Activated CD4-positive, alpha-beta T cell treated with anti-CD3 and anti-CD28 coated beads for 36 hours (primary cell): ENCODE measurements at places on chromosomes 2 and 18.

DNA sequence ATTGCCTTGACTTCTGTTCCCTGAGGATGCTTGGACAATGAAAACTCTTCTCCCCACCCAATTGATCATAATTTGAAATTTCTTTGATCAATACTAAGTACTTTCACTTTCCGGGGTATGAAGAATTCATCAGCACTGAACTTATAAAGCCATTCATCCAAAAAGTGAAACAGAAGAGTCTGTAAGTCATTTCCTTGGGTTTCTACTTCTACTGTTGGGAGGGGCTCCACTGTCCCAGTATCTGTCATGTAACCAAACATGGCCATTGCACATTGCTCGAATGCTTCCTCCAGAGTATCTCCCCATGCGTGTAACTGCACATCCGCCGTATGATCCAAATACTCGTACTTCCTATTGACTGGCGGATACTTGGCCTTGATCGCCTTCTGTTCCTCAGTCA is 30.3 kb downstream of the NCL start:
- peak; percentile 26 for DNase-seq

GRCh38 chr18:32956591-32957315 is 183.9 kb upstream of the KLHL14 start:
- no peak for DNase-seq

- peak; percentile 84 for DNase-seq
Observed at GRCh38 chr2:204110338-204110741, 173.8 kb downstream of the ICOS start.

DNA sequence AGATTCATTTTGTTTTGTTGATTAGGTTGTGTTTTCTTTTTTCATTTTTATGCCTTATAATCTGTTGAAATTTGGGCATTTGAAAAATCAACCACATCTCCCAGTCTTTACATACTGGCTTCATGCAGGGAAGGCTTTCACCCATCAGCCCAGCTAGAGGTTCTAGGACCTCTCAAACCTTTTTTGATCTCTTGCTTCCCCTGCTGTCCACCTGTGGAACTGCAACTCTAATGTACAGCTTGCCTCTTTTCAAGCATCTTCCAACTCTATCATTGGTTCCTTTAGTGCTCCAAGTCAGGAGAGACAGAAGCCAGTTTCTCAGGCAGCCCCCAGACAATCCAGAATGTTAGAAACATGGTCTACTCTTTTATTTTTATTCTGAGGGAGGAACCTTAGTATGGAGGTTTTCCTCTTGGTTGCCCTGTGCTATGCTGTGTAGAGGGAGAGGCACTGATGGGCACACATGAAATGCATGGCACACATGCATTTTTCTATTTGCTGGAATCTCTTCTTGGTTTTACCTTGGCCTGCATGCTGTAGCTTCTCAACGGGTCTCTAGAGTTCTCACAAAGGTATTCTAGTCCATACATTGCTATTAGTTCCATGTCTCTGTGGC is 107.2 kb upstream of the L3MBTL4 start:
- peak; percentile 50 for DNase-seq

DNA sequence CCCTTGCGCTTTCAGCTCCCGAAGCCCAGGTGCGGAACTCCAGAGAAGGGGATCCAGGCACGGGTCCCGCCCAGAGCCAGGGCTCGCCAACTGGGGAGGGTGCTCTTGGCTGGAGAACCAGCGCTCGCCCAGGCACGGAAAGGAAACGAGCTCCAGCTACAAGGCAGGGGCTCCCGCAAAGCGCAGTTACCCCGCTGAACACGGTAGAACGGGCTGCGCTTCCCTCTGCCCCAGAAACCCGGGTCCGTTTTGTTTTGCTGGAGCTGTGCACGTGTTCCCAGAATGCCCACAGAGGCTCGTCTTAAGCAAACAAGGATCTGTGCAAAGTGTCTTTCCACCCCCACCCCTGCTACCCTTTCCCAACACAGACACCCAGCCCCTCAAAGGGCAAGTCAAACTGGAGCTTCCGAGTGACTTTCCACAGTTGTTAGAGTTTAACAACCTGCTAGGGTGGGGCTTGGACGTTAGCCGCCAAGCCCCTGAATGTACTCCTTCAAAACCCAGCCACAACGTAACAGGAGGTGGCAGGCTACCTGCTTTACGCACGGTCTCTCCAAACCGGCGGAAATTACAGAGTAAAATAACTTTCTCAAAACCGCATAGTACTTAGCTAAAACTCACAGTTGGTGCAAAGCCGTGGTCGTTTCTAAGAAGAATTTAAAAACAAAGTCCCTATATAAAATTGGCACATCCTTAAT is 775 bp downstream of the RNF125 start:
- DNase-seq: peak; percentile 67

GRCh38 chr2:231660860-231661259 is 47.5 kb upstream of the PTMA start:
- no peak for DNase-seq

- DNase-seq: peak; percentile 62
Observed at GRCh38 chr2:198374375-198375082, 570.1 kb downstream of the PLCL1 start.

GRCh38 chr2:172094294-172095145 is 8.2 kb downstream of the DLX2 start:
- DNase-seq: no peak

GRCh38 chr18:58455314-58456188 is 173.3 kb downstream of the ALPK2 start:
- DNase-seq: peak; percentile 61

GRCh38 chr18:26008096-26008495 is 82.3 kb downstream of the SS18 start:
- no peak for DNase-seq

DNA sequence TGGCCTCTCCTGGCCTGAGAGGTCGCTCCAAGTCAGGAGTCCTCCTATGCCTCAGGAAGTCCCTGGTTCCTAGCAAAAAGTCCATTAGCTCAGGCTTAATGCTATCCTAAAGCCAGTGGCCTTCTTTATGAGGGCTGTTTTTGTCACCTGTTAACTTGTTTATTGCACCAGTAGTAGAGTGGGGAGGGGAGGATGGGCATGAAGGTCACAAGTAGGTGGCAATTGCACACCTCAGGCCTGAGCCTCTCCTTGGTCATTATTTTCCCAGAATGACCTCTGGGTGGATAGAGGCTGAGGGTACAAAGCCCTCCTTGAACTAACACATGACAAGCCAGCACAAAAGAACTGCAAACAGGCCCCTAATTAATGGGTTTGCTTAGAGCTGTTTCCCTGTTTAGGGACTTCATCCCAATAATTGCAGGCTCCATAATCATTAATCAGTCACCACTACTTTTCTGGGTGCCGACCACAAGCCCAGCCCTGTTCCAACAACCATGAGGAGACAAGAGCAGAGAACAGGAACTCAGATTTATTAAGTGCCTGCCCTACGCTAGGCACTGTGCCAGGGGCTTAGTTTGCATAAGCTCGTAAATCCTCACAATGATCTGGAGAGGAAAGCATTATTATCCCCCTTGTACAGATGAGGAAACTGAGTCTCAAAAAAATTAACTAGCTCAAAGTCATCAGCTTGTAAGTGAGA is 123.0 kb upstream of the PKDCC start:
- DNase-seq: no peak

- no peak for DNase-seq
Observed at GRCh38 chr18:40380686-40381439, 1574.2 kb upstream of the PIK3C3 start.

GRCh38 chr2:20992201-20992711 is 51.6 kb downstream of the APOB start:
- DNase-seq: no peak

- DNase-seq: no peak
Observed at GRCh38 chr2:182300608-182301007, 126.2 kb downstream of the PDE1A start.
